ENCODE measurements at places on chromosomes 2 and 18. TPM values are rescaled to one million over a fixed set of nuclear protein-coding genes. Genes with fewer than 3 reads are reported as not detected.

MFSD6 gene
- total RNA-seq, result 19.7 TPM

TUBA3E gene
- 80.0 TPM for total RNA-seq

FIGN gene
- 16.7 TPM for total RNA-seq

ANKRD53 gene
- total RNA-seq, result 0.54 TPM

GPR35 gene
- total RNA-seq, result 2.2 TPM

ABCB6 gene
- 31.4 TPM for total RNA-seq

WIPF1 gene
- 19.4 TPM for total RNA-seq

TLX2 gene
- total RNA-seq, result not detected

CCDC178 gene
- total RNA-seq, result 0.27 TPM

SCYGR3 gene
- total RNA-seq, result not detected

GCG gene
- total RNA-seq, result not detected

ANKRD36 gene
- 5.6 TPM for total RNA-seq

BOLL gene
- total RNA-seq, result not detected

CRYGC gene
- not detected for total RNA-seq

IL1RL2 gene
- not detected for total RNA-seq

PSMA8 gene
- 0.14 TPM for total RNA-seq

MC5R gene
- total RNA-seq, result not detected

KCNS3 gene
- 4.5 TPM for total RNA-seq

CRYGD gene
- total RNA-seq, result not detected

PFN4 gene
- 0.32 TPM for total RNA-seq

KLHL29 gene
- 0.54 TPM for total RNA-seq

AKAIN1 gene
- total RNA-seq, result not detected

SH3RF3 gene
- total RNA-seq, result 8.0 TPM

DSG3 gene
- total RNA-seq, result not detected

FASTKD2 gene
- 36.1 TPM for total RNA-seq

SCN7A gene
- 35.4 TPM for total RNA-seq

MOGAT1 gene
- 0.38 TPM for total RNA-seq

RFX8 gene
- total RNA-seq, result not detected

CPS1 gene
- 3.0 TPM for total RNA-seq

ATP6V1C2 gene
- 1.9 TPM for total RNA-seq

UNC80 gene
- total RNA-seq, result not detected

RNF125 gene
- total RNA-seq, result 5.6 TPM

TCF23 gene
- total RNA-seq, result 0.16 TPM

CHRNG gene
- not detected for total RNA-seq

ZNF385B gene
- total RNA-seq, result 0.35 TPM

GALNT1 gene
- total RNA-seq, result 53.2 TPM

LDAH gene
- 5.8 TPM for total RNA-seq

EIF4E2 gene
- 39.0 TPM for total RNA-seq

INHBB gene
- total RNA-seq, result 7.1 TPM

MATN3 gene
- 0.19 TPM for total RNA-seq

TNS1 gene
- total RNA-seq, result 705 TPM

MARCHF4 gene
- 0.08 TPM for total RNA-seq

SP100 gene
- 50.2 TPM for total RNA-seq

LBH gene
- total RNA-seq, result 133 TPM

CELF4 gene
- not detected for total RNA-seq

ACVR1C gene
- total RNA-seq, result 0.81 TPM

SP5 gene
- 0.19 TPM for total RNA-seq

PROM2 gene
- total RNA-seq, result 0.32 TPM

DLGAP1 gene
- not detected for total RNA-seq

ZNF396 gene
- 0.70 TPM for total RNA-seq

VPS54 gene
- 10.0 TPM for total RNA-seq

IMPACT gene
- 19.8 TPM for total RNA-seq

ATP6V1B1 gene
- not detected for total RNA-seq

SMARCAL1 gene
- total RNA-seq, result 10.5 TPM

SERPINB3 gene
- not detected for total RNA-seq

KIAA2012 gene
- not detected for total RNA-seq

SPATA3 gene
- total RNA-seq, result not detected

ALK gene
- total RNA-seq, result 0.08 TPM

Measured in Right ventricle myocardium inferior (tissue), 1 donor.